CD4-positive, alpha-beta T cell treated with Interleukin-15 for 1 hour (primary cell): ENCODE measurements at places on chromosomes 12 and 14.

- DNase-seq, result no peak
These were observed 424.0 kb upstream of the GARIN6 start for GRCh38 chr12:99223579-99223978.

DNA sequence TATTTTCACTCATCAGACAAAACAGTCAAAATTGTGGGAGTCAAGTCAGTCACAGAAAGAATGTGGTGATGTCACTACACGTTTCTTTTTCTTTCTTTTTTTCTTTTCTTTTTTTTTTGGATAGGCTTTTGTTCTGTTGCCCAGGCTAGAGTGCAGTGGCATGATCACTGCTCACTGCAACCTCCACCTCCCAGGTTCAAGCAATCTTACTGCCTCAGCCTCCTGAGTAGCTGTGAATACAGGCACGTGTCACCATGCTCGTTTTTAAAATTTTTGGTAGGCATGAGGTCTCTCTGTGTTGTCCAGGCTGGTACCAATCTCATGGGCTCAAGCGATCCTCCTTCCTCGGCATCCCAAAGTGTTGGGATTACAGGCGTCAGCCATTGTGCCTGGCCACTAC lies 2.3 kb downstream of the CLECL1 start:
- no peak for DNase-seq

GRCh38 chr12:106647793-106648514 lies 65.2 kb downstream of the RFX4 start:
- DNase-seq, result no peak

DNA sequence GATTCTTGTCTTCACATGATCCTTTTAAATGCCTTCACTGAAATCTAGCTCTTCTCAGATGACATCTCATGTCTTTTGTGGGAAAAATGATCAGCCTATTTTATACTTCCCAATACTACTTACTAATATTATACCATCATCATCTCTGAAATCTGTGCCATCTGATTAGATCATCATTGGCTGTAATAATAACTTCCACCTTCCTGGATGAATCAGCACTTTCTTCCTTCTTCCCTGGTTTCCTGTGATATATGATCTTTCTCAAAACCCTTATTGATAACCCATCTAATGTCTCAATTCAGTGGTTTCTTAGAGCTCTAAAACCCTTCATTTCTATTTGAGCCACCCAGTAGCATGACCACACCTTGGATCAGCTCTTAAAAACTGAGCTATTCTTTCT lies 30.9 kb downstream of the GPR137C start:
- no peak for DNase-seq

- no peak for DNase-seq
These were observed 10.6 kb downstream of the FAR2 start for GRCh38 chr12:29159661-29160060.
